Adrenal gland (tissue), 19 donors: ENCODE measurements at places on chromosomes 7 and 10.

- no peaks in the 10 kb centered on the region for H3K4me1 ChIP-seq
- no peaks in the 10 kb centered on the region for H3K27me3 ChIP-seq
- H3K27ac ChIP-seq = no peak overlapping the region
- no peak overlapping the region for H3K4me3 ChIP-seq
Observed at GRCh38 chr10:6999232-6999925, 411.5 kb downstream of the SFMBT2 start.

- H3K4me1 ChIP-seq = no peaks in the 10 kb centered on the region
- no peak for DNase-seq
- no peak overlapping the region for H3K4me3 ChIP-seq
- H3K27me3 ChIP-seq = no peaks in the 10 kb centered on the region
- H3K27ac ChIP-seq = no peak overlapping the region
- H3K36me3 ChIP-seq = no peaks in the 10 kb centered on the region
Observed at GRCh38 chr7:80232979-80233724, 98.5 kb downstream of the GNAI1 start.

- H3K27ac ChIP-seq = no peak overlapping the region
- H3K4me3 ChIP-seq = no peak overlapping the region
- H3K27me3 ChIP-seq = peaks cover 8% of the 10 kb centered on the region
- H3K4me1 ChIP-seq = no peaks in the 10 kb centered on the region
- peak; percentile 2 for DNase-seq
- H3K36me3 ChIP-seq = no peaks in the 10 kb centered on the region
Observed at GRCh38 chr10:100614429-100615095, 78.8 kb downstream of the HIF1AN start.

DNA sequence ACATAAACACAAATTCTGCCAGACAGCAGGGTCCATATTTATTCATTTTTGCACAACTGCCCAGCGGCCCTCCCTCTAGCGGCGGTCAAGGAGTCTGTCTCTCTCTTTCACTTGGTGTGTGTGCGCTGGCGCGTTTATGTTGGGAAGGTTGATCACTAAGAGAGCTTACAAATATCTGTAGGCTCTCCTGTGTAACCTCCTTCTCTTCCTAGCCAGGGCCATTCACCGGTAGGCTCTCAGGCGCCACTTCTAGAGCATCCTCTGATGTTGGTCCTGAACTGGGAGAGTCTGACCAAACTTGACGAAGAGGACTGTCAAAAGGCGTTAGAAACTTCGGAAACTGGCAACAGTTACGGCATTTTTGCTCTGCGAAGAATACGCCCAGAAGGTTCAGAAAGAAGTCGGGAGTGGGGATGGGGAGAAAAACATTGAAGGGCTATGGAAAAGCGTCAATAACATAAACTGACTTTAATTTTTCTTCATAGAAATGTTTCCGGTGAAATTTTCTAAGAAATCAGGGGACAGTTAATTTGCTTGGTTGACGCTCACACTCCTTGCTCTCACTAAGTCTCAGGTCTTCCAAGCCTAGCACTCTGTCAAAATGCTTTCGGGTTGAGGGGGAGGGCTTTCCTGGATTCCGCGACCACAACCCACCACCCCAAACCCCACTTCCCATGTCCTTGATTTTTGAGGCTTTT lies 731.1 kb downstream of the ZWINT start:
- peak overlapping the region; percentile 86 for H3K27ac ChIP-seq
- peak; percentile 76 for DNase-seq
- H3K4me3 ChIP-seq = peak overlapping the region; percentile 21

DNA sequence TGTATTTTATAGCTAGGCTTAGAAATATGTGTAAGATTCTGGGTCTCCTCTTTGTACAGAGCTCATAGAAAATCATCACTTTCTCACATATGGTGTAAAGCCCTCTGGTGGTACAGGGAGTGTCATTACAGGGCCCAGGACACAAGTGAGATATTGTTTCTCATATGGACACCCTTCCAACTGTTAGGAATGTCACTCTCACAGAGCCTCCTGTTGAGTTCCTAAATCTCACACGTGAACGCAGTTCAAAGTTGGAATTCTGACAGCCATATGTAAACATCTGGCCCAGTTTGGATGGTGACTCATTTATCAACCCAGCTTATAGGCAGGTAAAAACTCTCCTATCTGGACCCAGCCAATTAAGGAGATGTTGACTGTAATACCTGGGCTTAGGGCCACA lies 35.4 kb upstream of the ZNF107 start:
- H3K27ac ChIP-seq = no peak overlapping the region
- H3K27me3 ChIP-seq = no peaks in the 10 kb centered on the region
- no peaks in the 10 kb centered on the region for H3K36me3 ChIP-seq
- no peaks in the 10 kb centered on the region for H3K4me1 ChIP-seq
- DNase-seq = no peak

DNA sequence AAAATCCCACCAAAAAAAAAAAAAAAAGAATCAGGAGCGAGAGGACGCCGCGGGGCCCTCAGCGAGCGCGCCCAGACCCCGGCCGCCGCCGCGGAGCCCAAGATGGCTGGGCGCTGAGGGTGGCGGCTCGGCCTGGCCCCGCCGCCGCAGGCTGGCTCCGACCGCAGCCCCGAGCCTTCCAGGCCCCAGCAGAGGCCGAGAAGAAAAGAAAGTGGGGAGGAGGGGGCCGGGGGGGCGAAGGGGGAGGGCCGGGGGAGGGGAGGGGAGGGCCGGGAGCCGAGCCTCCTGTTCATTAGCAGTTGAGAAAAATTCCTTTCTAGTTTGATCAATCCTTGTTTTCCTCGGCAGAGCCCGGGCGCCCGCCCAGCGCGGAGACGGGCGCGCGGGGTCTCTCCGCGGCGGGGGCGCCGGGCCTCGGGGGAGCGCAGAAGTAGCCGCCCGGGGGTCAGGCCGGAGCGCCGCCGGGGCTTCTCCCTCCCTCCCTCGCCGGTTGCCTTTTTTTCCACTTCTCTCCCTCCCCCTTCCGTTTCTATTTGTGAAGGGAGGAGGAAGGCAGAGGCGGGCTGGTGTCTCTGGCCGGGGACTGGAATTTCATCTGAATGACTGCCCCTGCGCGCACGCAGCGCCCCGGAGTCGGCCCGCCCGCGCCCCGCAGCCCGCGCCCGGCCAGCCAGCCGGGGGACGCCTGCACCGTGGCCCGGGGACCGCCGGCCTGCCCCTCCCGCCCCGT lies 778 bp upstream of the TRIM8 start:
- peaks cover 26% of the 10 kb centered on the region for H3K4me1 ChIP-seq
- no peaks in the 10 kb centered on the region for H3K36me3 ChIP-seq
- H3K4me3 ChIP-seq = peak overlapping the region; percentile 82
- DNase-seq = peak; percentile 76
- H3K27me3 ChIP-seq = no peaks in the 10 kb centered on the region
- peak overlapping the region; percentile 99 for H3K27ac ChIP-seq

GRCh38 chr10:18400201-18400905 lies 251.0 kb downstream of the NSUN6 start:
- no peaks in the 10 kb centered on the region for H3K36me3 ChIP-seq
- peak; percentile 80 for DNase-seq
- peak overlapping the region; percentile 58 for H3K27ac ChIP-seq
- H3K4me1 ChIP-seq = peaks cover 8% of the 10 kb centered on the region

DNA sequence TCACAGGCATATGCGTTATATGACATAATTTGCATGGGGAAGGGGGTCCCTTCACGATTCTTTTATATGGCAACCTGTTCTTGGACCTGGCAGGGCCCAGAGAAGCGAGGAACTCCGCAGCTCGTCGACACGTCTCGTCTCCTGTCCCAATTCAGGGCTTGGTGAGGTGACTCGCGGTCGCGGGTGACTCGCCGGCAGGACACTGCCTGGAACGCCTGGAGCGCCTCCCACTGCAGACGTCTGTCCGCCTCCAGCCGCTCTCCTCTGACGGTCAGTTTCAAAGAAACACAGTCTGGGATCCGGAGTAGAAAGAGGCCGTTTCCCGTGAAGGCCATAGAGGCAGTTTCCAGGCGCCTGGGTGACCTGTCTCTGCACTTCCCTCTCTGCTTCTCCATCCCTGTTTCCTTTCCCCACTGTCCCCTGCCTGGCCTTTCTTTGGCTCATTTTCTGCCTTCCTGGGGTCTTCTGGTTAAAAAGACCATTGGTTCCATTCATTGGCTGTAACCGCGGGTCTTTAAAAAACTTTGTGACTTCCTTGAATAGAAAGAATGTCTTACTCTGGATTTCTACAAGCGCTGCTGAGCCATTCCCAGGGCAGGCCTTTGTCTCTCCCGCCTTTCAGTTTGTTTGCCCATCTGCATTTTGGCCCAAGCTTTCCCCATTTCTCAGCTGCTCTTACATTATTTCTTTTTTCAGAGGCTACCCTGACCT lies 1.2 kb downstream of the UPP1 start:
- no peaks in the 10 kb centered on the region for H3K27me3 ChIP-seq
- no peaks in the 10 kb centered on the region for H3K4me1 ChIP-seq
- peak overlapping the region; percentile 99 for H3K27ac ChIP-seq
- H3K4me3 ChIP-seq = no peak overlapping the region

DNA sequence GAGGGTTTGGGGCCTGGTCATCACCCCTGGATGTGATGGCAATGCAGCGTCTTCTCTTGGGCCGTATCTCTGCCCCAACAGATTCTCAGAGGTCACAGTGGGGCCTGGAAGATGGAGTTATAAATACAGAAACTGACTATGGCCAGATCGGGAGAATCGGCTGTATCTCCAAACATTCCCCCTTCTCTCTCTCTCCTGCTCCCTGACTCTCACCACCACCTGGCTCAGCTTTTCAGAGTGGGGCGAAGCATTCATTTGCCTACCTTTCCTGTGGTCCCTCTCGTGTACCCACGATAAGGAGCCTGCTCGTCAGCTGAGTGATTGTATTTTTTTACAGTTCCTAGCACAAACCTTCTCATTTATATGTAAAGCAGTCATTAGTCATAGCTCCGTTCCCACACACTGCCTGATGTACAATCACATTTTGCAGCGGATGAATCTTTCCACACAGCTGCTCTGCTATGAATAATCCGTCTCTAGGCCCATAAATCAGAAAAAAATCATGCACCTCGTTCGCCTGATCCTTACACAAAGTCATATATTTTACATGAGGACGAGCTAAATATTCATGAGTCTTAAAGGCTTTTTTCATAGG lies 23.2 kb upstream of the BTRC start:
- no peaks in the 10 kb centered on the region for H3K4me1 ChIP-seq
- no peaks in the 10 kb centered on the region for H3K36me3 ChIP-seq
- H3K27me3 ChIP-seq = no peaks in the 10 kb centered on the region
- no peak overlapping the region for H3K27ac ChIP-seq
- no peak for DNase-seq

DNA sequence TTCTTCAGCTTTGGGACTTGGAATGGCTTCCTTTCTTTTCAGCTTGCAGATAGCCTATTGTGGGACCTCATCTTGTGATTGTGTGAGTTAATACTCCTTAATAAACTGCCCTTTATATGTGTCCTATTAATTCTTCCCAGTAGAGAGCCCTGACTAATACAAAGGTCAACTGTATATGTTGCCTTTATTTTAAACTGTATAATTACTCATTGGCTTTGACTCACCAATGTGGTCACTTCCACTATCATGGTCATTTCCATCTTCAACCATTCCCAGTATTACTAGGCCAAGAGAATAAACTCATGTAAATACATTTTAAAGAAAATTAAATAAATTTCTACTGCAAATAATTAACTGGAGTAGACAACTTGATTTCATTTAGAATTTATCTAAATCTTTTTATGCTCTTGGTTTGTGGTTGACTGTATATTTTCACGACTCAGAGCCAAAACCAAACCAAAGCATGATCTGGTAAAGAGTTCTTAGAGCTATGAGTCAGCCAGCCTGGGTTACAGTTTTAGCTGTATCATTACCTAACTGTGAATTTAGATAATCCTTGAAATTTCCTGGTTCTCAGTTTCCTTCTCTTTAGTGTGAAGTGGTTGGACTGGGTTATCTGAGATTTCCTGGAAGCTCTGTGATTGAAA lies 188.4 kb downstream of the PPP1R3A start:
- H3K27ac ChIP-seq = no peak overlapping the region
- H3K4me3 ChIP-seq = no peak overlapping the region
- H3K36me3 ChIP-seq = no peaks in the 10 kb centered on the region
- H3K27me3 ChIP-seq = no peaks in the 10 kb centered on the region
- H3K4me1 ChIP-seq = no peaks in the 10 kb centered on the region
- DNase-seq = no peak

DNA sequence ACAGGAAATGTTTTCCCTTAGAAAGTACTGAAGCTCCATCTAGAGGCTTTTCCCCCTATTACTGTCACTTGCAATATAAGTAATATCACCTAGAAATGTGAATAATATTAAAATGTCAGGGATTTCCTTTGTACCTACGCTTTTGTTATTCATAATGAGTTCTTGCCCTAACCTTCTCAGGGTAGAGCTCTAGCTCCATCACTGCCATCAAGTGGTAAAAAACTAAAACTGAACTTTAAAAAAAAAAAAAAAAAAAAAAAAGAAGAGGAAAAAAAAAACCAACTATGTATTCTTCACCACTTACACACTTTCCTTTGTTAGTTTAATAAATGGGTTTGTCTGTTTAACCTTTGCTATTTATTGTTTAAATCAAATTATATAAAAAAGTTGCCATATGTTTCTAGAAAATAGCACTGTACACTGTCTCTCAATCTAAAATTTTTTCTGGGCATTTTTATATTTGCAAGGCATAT lies 49.9 kb downstream of the DNAJC1 start:
- no peaks in the 10 kb centered on the region for H3K27me3 ChIP-seq
- no peak overlapping the region for H3K27ac ChIP-seq
- no peaks in the 10 kb centered on the region for H3K36me3 ChIP-seq

- no peaks in the 10 kb centered on the region for H3K27me3 ChIP-seq
- H3K4me1 ChIP-seq = no peaks in the 10 kb centered on the region
- H3K4me3 ChIP-seq = no peak overlapping the region
Observed at GRCh38 chr7:119556436-119556835, 716.5 kb upstream of the KCND2 start.

- no peak overlapping the region for H3K4me3 ChIP-seq
- H3K27ac ChIP-seq = no peak overlapping the region
- DNase-seq = no peak
- no peaks in the 10 kb centered on the region for H3K4me1 ChIP-seq
- no peaks in the 10 kb centered on the region for H3K36me3 ChIP-seq
Observed at GRCh38 chr7:78129865-78130264, 331.3 kb downstream of the PHTF2 start.

DNA sequence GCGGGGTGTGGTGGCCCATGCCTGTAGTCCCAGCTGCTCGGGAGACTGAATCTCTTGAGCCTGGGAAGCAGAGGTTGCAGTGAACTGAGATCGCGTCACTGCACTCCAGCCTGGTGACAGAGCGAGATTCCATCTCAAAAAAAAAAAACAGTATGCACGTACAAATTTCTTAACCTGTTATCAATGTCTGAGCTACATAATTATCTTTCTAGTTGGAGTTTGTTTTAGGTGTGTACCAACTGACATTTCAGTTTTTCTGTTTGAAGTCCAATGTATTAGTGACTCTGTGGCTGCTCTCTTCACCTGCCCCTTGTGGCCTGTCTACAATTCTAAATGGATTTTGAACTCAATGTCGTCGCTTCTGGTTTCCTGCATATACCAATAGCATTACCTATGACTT lies 40.3 kb downstream of the CD36 start:
- no peaks in the 10 kb centered on the region for H3K36me3 ChIP-seq
- no peak overlapping the region for H3K27ac ChIP-seq
- no peaks in the 10 kb centered on the region for H3K27me3 ChIP-seq
- H3K4me3 ChIP-seq = no peak overlapping the region
- no peak for DNase-seq
- no peaks in the 10 kb centered on the region for H3K4me1 ChIP-seq
